ENCODE measurements at places on chromosomes 3 and 15. TPM values are rescaled to one million over a fixed set of nuclear protein-coding genes. Genes with fewer than 3 reads are reported as not detected.

FRG2C gene
- not detected for total RNA-seq

STARD9 gene
- total RNA-seq: 11.9 TPM

ALPK3 gene
- total RNA-seq: 9.5 TPM

NANOGP8 gene
- 1.5 TPM for total RNA-seq

PLA2G4E gene
- total RNA-seq: not detected

SLC28A2 gene
- not detected for total RNA-seq

CLDN18 gene
- not detected for total RNA-seq

GOLGA6D gene
- total RNA-seq: not detected

Measured in neural progenitor cell (in vitro differentiated cells).